ENCODE measurements at places on chromosomes 3 and 15. TPM values are rescaled to one million over a fixed set of nuclear protein-coding genes. Genes with fewer than 3 reads are reported as not detected.

DNA sequence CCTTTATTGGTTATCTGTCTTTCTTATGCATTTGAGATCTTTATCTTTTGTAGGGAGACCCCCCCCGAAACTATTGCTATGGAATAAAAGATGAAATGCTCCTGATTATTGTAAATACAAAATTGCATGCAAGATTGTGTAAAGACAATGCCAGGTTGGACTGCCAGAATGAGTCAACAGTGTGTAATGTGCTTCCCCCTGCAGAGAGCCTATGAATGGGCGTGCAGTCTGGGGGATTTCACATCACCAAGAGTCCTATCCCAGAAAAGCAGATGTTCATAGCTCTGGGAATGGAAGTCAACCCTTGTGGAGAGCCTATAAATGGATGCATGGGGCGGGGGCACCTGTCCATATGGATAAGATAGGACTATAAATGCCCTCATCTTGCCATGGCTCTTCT lies 584.3 kb downstream of the NSUN3 start:
- DNase-seq: peak; percentile 21

DNA sequence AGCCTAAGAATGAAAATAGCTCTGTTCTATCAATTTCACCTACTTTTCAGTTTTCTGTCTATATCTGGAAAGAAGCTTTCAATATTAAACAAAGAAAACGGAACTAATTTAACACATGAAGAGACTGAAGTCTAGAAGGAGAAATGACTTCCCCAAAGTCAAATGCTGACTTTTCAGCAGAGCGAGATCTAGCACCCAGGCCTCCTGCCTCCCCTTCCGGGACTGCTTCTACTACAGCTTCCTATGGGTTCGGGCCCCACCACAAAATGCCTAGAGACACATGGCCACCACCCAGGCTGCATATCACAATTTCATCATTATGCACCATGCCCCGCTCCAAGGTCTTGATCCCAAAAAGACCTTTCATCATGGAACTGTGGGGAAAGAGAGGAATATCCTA lies 104.5 kb downstream of the SST start:
- DNase-seq: no peak

GRCh38 chr3:27729748-27730611 lies 7.9 kb upstream of the EOMES start:
- no peak for DNase-seq

DNA sequence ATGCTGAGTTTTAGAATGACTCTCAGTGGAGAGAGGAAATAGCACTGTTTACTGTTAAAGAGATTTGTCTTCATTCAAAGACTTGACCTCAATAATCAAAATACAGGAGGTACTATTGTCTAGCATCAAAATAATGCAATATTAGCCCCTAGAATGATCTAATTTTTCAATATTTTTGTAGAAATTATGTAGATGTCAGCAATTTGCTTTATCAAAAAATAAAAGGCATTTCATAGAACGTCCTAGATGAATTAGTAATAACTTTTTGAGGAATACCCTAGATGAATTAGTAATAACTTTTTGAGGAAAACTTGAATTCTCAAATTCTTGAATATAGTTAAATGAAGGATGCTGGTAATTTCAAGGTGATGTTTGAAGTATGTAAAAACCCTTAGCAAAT lies 1252.1 kb upstream of the CADM2 start:
- no peak for DNase-seq

- no peak for DNase-seq
Measured at GRCh38 chr15:92971713-92972112, 71.6 kb downstream of the CHD2 start.

- DNase-seq: no peak
Measured at GRCh38 chr3:11739706-11740105, 96.0 kb upstream of the VGLL4 start.

- DNase-seq: no peak
Measured at GRCh38 chr15:27638958-27639357, 460.2 kb downstream of the OCA2 start.

DNA sequence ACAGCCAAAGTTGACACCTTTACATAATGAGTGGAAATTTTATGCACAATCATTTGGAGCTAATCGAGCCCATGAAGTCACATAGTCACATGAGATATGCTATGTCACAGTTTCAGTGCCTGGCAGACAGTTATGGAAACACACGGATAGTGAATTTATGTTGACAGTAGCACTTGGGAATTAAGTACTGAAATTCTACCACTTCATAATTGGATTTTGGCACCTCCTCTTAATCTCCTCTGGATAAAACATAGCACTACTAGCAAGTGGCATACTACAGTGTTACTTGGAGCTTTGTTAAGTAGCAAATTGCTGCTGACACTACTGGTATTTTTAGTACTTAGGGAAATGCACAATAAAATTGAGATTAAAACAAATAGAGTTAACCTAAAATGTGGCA lies 1679.4 kb downstream of the OTOL1 start:
- no peak for DNase-seq

- no peak for DNase-seq
Measured at GRCh38 chr15:62850318-62850717, 192.2 kb upstream of the TPM1 start.

Gene LTK
- total RNA-seq: 7.9 TPM

Gene FETUB
- not detected for total RNA-seq

Gene CYP1A2
- not detected for total RNA-seq

Gene PPARG
- 16.3 TPM for total RNA-seq

Gene STRIT1
- total RNA-seq: not detected

Gene VGLL3
- total RNA-seq: 55.7 TPM

Gene ZBED2
- 1.0 TPM for total RNA-seq

Gene CAMK2N2
- total RNA-seq: 0.67 TPM

Gene CCR3
- total RNA-seq: not detected

Gene SNURF
- total RNA-seq: 2.5 TPM

Gene CXCR6
- not detected for total RNA-seq

Gene OIP5
- total RNA-seq: 4.4 TPM

Measured in kidney epithelial cell (primary cell).